D721Med (cell line): ENCODE measurements at places on chromosomes 6 and 20.

DNA sequence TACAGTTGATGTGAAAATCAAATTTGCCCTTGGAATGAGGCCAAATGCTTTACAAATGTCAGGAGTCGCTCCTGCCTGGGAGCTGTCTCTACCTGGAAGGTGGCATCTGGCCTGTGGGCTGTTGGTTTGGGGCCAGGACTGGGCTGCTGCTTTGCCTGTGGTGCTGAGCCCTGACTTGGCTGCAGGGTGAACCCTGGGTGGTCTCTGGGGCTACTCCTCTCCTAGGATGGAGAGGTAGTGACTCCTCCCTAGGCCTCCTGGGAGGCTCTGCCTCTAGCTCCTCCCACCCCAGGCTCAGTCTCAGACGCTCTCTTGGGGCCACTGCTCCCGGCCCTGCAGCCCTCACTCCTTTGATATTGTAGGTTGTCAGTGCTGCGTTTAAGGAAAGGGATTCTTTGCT, 47.5 kb downstream of the EFCAB8 start:
- no peak for DNase-seq

DNA sequence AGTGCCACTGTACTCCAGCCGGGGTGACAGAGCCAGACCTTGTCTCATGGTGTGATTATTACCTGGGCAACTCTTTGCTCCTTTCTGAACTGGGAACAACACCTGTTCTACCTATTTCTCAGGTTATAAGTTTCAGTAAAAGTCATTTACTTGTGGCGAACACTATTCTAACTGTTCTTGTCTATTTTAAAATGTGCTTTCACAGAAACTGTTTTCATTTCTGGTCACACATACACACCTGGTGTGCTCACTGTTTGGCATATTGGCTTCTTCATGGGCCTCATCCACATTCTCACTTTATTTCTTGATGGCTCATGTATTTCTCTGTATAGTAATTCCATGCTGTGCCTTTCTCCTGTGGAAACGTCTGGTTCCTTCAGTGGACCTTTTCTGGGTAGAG, 30.5 kb upstream of the XRN2 start:
- no peak for DNase-seq

DNA sequence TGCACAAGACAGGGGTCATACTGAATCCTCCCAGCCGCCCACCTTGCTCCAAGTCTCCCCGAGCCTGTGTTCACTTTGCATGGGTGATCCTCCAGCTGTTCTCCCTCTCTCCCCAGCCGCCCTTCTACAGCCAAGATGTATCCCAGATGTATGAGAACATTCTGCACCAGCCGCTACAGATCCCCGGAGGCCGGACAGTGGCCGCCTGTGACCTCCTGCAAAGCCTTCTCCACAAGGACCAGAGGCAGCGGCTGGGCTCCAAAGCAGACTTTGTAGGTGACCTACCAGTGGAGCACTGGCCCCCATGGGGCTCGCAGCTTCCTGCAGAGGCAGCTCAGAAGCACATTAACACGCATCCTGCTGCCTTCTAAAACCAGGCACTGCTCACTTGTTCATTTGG, 14.6 kb upstream of the IFT52 start:
- DNase-seq: no peak

DNA sequence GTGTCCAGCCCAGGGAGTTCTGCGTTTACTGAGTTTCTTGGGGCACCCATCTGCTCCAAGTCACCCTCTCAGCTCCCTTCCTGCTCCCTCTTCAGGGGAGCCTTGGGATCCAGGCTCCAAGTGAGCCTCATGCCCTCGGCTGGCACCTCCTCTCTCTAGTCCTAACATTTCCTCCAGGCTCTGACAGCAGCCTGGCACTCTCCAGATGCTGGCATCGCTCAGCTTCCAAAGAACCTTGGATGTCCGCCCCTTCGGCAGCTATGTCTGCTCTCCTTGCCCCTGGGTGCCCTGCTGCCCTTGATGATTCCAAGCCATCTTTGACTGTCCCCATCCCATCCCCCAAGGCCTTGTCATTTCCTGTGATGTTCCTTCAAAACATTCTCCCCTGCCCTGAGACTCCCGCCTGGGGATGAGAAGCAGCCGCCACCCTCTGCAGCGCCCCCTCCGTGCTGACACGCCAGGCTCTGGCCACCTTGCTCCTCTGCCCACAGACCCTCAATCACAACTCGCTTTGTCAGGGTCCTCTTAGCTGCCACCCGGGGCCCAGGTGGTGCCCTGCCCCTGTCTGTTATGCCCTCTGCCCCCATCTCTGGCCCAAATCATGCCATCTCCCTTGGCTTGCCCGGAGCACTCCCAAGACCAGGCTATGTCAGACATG, 6.6 kb upstream of the GFRA4 start:
- DNase-seq: no peak

- DNase-seq: no peak
These were observed 28.2 kb upstream of the VEGFA start for GRCh38 chr6:43741829-43742228.
